ENCODE measurements at places on chromosomes 6 and 20.

DNA sequence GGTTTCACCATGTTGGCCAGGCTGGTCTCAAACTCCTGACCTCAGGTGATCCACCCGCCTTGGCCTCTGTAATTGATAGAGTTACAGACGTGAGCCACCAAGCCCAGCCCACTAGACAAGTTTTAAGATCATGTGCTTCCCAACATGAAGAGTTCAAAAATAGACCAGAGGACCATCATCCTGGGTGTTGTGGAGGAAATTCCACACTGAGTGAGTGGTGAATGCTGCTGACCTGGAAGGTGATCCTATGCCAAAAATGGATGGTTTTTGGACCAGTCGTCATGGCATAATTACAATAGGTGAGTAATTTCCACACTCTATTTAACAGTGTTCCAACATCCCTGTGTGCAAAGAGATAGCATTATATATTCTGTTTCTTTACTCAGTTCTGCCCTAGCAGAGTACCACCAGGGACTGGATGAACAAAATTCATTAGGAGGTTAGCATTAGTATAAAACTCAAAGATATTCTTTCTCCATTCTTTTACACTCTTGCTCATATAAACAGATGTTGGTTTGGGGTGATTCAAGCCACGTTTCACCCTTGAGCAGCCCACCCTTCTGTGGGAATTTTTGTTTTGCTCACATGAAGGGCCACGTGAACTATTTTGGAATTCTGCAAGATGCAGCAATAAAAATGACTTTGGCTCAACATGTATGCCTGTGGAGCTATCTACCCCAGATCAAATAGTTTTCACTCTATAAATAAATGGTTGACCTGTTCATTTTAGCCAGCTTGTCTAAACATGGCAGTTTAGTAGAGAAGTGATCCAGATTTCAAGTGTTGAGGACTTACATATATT lies 206.2 kb upstream of the TCF21 start:
- no peak for DNase-seq

GRCh38 chr6:13407709-13408695 lies 79.4 kb downstream of the GFOD1 start:
- no peak for DNase-seq

GRCh38 chr20:19291024-19291817 lies 78.8 kb downstream of the SLC24A3 start:
- DNase-seq = no peak

- DNase-seq = no peak
These were observed 122.7 kb downstream of the SNX5 start for GRCh38 chr20:17845701-17846475.

GRCh38 chr6:80605165-80605989 lies 498.9 kb downstream of the BCKDHB start:
- no peak for DNase-seq

DNA sequence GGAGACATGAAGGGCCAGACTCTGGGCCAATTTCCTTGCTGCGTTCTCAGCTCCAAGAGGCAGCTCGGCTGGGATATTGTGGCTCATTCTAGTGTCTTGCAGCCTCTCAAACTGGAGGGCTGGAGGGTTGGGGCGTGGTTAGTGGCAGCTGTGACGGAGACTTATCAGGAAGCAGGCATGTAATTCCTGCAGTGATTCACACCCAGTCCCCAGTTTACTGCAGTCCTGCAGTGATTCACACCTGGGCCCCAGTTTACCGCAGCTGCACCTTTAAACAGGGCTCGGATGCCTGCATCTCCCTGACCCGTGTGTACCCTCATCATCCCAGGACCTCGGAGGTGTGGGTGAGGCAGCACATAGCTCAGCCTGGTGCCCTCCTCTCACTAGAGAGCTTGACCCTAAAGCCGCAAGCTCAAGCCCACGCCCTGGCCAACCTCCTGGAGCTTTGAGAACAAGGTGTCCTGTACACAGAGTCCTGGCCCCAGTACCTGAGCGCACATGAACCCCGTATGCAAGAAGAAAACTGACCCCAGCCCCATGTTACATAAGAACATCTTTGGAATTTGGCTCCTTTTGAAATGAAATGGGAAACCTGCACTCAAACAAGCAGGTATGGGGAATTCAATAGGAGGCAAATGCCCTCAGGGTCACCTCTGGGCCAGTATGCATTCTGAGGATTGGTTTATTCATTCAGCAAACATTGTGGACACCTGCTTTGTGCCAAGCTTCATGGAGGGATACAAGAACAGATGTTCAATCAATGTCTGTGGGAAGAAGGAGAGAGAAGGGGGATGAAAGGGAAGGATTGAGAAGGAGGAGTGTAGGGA lies 55.3 kb upstream of the FAM83D start:
- no peak for DNase-seq

- no peak for DNase-seq
These were observed 187.2 kb downstream of the LRFN2 start for GRCh38 chr6:40399888-40400457.

DNA sequence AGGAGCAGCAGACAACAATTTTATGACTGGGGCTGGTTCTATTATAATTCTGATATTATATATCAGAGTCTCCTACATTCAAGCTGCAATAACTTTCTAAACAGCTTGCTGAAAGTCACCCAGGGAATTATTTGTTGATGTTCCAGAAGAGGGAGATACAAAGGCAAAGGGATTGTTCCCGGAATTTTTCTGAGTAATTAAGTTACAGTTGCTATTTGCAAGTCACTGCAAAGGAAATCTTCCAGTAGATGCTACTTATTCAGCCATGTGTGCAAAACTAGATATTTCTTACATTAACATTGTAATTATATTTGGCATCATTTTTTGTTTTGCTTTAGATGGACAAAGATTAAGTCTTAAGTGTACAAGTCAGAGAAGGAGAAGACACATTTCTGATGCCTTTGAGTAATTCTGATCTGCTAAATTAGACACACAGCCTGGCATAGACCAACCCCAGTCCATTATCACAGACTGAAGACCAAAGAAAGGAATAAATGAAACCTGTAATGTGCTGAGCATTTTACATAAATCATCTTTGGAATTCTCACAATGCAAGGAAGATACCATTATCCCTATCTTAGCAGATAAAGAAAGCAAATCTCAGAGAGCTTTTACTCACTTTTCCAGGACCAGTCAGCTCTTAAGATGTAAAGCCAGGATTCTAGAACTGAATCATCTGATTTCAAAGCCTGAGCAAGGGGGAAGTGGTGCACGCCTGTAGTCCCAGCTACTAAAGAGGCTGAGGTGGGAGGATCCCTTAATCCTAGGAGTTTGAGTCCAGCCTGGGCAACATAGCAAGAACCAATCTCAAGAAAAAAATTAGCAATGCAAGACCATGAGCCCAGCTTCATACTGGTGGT lies 62.6 kb upstream of the AKAP12 start:
- DNase-seq = no peak

GRCh38 chr6:12709556-12710232 lies 6.9 kb upstream of the PHACTR1 start:
- no peak for DNase-seq

DNA sequence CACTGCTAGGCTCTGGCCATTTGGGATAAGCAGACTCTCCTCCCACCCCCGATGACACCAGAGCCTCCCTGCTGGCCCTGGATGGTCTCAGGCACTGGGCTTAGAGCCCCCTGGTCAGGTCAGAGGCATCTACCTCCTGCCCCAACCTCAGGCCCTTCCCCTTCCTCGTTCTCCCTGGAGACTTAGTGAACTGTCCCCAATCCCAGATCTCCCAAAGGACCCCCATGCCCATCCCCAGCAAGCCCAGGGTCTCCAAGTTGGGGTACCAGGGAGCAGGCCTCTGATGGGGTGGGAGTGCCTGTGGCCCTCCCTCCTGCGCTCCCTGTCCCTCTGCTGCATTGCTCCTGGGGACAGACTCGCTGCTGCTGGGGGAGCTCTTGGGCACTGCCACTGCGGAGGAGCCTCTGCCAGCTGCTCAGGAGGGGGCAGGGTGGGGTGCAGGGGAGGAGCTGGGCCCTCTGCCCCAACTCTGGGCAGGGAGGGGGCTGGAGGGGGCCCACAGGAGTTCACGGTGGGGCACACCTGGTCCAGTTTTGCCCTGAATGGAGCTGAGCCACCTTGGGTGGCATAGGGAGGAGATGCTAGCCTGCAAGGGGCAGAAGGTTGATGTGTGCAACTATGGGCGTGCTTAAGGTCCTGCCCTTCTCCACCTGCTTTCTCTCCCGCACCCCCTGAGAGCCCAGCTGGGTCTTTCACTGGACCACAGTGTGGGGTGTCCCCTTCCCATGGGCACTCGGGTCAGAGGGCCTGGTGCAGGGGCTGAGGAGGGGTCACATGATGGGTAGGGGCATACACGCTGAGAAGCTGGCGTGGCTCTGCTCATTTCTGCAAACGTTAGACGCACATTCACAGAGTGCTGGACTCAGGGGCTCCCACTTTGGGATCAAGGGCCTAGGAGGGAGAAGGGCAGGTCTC lies 40.4 kb downstream of the SPDEF start:
- DNase-seq = no peak

- no peak for DNase-seq
These were observed 3.1 kb upstream of the TFAP2B start for GRCh38 chr6:50815436-50816114.

GRCh38 chr20:63150391-63150898 lies 65.5 kb downstream of the YTHDF1 start:
- DNase-seq = no peak
